HuH-7.5 (cell line): ENCODE measurements at places on chromosomes 13 and 19.

GRCh38 chr13:110560601-110561343 is 750 bp downstream of the RAB20 start:
- DNase-seq, result no peak

- DNase-seq, result no peak
Observed at GRCh38 chr13:41917641-41918040, 43.3 kb downstream of the VWA8 start.

DNA sequence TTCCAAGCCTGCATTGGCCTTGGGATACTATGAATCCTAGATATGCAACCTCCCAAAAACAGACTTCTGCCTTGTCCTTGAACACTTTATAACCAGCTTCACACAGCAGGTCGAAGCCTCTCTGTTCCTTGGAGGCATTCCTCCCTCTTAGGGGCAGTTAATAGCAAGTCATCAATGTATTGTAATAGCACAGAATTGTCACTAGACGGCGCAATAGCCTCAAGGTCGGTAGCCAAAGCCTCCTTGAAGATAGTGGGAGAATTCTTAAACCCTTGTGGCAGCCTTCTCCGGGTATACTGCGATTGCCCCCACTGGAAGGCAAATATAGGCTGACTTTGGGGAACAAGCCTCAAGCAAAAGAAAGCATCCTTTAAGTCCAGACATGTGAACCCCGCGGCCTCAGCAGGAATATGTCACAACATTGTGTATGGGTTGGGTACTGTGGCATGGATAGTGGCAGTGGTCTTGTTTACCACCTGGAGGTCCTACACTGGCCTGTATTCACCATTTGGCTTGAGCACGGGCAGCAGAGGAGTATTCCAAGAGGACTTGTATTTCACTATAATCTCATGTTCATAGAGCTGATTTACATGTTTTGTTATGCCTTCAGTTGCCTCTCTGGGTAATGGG is 61.1 kb downstream of the ZNF431 start:
- DNase-seq, result peak; percentile 10

GRCh38 chr19:50513746-50514345 is at the start of gene ASPDH:
Gene ASPDH (minus strand): TSS chr19:50513913. CDS start chr19:50513823, 90 bp downstream.
- DNase-seq, result no peak

GRCh38 chr13:73268306-73268705 is 209.5 kb downstream of the KLF5 start:
- DNase-seq, result no peak

- DNase-seq, result peak; percentile 6
Observed at GRCh38 chr13:42078128-42078808, 29.8 kb downstream of the DGKH start.

DNA sequence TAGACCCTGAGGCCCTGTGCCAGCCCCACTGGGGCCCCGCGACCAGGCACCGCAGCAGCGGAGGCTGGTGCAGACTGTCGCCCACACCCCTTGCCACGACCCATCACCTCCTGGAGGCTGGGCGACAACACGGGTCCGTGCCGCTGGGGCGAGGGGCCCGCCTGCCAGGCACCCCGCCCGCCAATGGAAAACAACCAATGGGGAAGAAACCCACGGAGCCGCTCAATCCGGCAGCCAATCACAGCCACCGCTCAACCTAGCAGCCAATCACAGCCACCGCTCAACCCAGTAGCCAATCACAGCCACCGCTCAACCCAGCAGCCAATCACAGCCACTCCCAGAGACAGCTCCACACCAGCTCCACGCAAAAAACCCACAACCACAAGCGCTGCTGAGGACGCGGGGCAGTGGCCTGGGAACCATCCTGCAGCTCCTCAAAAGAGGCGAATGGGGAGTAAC is 29.7 kb downstream of the GPX4 start:
- DNase-seq, result no peak

- peak; percentile 3 for DNase-seq
Observed at GRCh38 chr13:92175330-92175729, 776.9 kb downstream of the GPC5 start.

DNA sequence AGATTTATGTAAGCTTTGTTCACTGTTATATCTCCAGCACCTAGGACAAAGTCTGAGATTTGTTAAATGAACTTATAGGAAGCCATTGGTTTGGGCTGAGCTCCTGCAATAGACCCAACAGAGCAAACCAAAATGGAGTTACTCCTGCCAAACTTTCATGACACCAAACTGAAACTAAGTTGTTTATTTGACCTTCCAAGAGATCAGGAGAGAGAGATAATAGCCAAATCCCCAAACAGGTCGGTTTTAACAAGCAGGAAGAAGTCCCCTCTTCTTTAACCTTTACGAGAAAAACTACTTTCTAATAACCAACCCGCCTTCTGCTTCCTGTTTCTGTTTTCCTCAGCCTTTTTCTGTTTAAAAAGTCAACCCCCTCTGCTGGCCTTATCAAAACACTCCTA is 54.9 kb upstream of the ATP12A start:
- no peak for DNase-seq

GRCh38 chr19:42032431-42032830 is 37.6 kb downstream of the GRIK5 start:
- DNase-seq, result no peak

DNA sequence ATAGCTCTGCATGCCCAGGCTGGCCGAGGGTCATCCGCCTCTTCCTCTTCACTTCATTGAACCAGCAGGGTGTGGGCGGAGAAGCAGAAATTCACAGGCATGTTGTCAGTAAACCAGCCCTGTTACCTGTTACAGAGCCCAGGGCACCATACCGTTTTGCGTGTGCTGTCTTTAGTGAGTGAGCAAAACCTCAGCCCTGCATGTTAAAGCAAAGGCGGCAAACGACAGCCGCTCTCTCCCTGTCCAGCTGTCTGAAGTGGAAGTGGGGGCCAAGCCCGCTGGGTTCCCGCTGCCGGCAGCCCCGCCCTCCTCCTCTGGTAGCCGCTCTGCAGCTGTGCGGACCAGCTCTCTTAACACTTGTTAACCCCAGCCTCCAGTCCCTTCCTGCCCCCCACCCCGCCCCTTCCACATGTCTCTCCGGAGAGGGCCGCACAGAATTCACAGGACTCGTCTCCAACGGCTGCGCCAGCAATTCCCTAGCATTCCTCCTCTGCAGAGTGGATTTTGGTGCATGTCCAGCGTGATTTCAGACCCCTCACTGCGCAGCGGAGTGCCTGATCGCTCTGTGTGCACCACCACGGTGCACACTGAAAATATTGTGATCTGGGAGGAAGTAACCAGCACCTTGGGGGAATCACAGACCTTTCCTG is 12.7 kb downstream of the KLHL26 start:
- no peak for DNase-seq

- no peak for DNase-seq
Observed at GRCh38 chr19:46288896-46289588, 7.8 kb upstream of the HIF3A start.

- no peak for DNase-seq
Observed at GRCh38 chr19:46068345-46069258, 27.8 kb upstream of the IGFL4 start.

GRCh38 chr19:7919610-7920518 is at the start of gene SNAPC2:
Gene SNAPC2 (plus strand): TSS chr19:7920338. CDS start chr19:7920367, 29 bp downstream.
- DNase-seq, result peak; percentile 94

- DNase-seq, result no peak
Observed at GRCh38 chr13:83508771-83509301, 373.4 kb downstream of the SLITRK1 start.

- DNase-seq, result no peak
Observed at GRCh38 chr13:42246541-42246940, 25.4 kb upstream of the AKAP11 start.

GRCh38 chr19:10636304-10636972 is 11.1 kb downstream of the SLC44A2 start:
- no peak for DNase-seq
